Right lobe of liver (tissue), 6 donors: ENCODE measurements at places on chromosomes 13 and 19. TPM values are rescaled to one million over a fixed set of nuclear protein-coding genes. Genes with fewer than 3 reads are reported as not detected.

LMTK3 gene
- not detected for total RNA-seq

TEX29 gene
- not detected for total RNA-seq

CTXN1 gene
- total RNA-seq = not detected

MEIOSIN gene
- total RNA-seq = not detected

DACT3 gene
- 0.46 TPM for total RNA-seq

ZC3H13 gene
- total RNA-seq = 50.4 TPM

PLIN4 gene
- 45.0 TPM for total RNA-seq

DNA sequence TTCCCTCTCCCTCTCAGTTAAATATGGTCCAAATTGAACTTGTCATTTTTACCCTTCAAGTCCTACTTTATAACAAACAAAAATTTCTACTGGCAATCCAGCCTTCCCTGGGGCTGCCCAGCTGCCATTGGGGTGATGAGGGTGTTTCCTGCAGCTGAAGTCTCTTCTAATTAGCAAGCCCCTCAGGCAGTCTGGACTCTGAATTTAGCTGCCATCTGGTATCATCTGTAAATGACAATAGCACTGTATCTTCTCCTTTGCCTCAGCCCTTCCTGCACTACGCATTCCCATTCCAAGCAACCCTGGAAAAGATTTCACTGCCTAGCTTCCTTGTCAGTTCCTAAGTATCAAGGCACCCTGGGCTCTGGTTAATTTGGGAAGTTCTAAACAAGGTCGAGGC lies 331.1 kb upstream of the KLF12 start:
- no peaks in the 10 kb centered on the region for H3K27me3 ChIP-seq
- DNase-seq = no peak
- H3K27ac ChIP-seq = no peak overlapping the region
- no peaks in the 10 kb centered on the region for H3K36me3 ChIP-seq
- no peak overlapping the region for H3K4me3 ChIP-seq
- no peaks in the 10 kb centered on the region for H3K4me1 ChIP-seq

DNA sequence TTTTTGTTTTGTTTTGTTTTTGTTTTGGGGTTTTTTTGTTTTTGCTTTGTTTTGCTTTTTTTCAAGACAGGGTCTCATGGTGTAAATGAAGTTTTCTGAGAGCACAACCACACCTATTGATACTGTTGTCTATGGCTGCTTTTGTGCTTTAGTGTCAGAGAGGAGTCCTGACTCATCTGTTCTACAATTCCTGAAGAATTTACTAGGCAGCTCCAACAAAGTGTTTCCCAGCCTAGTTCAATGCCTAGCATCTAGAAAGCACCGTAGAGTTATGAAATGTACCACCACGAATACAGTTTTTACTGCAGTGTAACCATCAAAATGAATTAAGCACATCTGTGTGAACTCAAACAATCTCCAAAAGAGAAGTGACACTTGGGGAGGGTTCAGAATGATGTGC lies 21.2 kb downstream of the SAFB start:
- DNase-seq = no peak
- H3K27me3 ChIP-seq = no peaks in the 10 kb centered on the region
- no peak overlapping the region for H3K27ac ChIP-seq
- H3K4me3 ChIP-seq = no peak overlapping the region
- H3K4me1 ChIP-seq = no peaks in the 10 kb centered on the region

GRCh38 chr13:111904701-111905608 lies 162.0 kb upstream of the SOX1 start:
- no peaks in the 10 kb centered on the region for H3K36me3 ChIP-seq
- H3K27ac ChIP-seq = no peak overlapping the region
- H3K4me1 ChIP-seq = no peaks in the 10 kb centered on the region
- no peaks in the 10 kb centered on the region for H3K27me3 ChIP-seq
- no peak overlapping the region for H3K4me3 ChIP-seq

- H3K27me3 ChIP-seq = no peaks in the 10 kb centered on the region
- H3K4me1 ChIP-seq = peaks cover 8% of the 10 kb centered on the region
- no peak overlapping the region for H3K27ac ChIP-seq
- H3K4me3 ChIP-seq = no peak overlapping the region
- peaks cover 7% of the 10 kb centered on the region for H3K36me3 ChIP-seq
Observed at GRCh38 chr19:4054441-4055208, 12.1 kb downstream of the ZBTB7A start.

GRCh38 chr19:31266196-31266595 lies 83.0 kb downstream of the TSHZ3 start:
- no peaks in the 10 kb centered on the region for H3K4me1 ChIP-seq
- H3K4me3 ChIP-seq = no peak overlapping the region
- no peaks in the 10 kb centered on the region for H3K27me3 ChIP-seq
- no peaks in the 10 kb centered on the region for H3K36me3 ChIP-seq
- no peak overlapping the region for H3K27ac ChIP-seq
- no peak for DNase-seq

GRCh38 chr13:61779456-61779855 lies 363.8 kb upstream of the PCDH20 start:
- no peaks in the 10 kb centered on the region for H3K36me3 ChIP-seq
- H3K4me3 ChIP-seq = no peak overlapping the region
- no peaks in the 10 kb centered on the region for H3K4me1 ChIP-seq
- H3K27me3 ChIP-seq = no peaks in the 10 kb centered on the region

- no peaks in the 10 kb centered on the region for H3K27me3 ChIP-seq
- no peak overlapping the region for H3K27ac ChIP-seq
- no peaks in the 10 kb centered on the region for H3K4me1 ChIP-seq
- no peak overlapping the region for H3K4me3 ChIP-seq
- no peaks in the 10 kb centered on the region for H3K36me3 ChIP-seq
Observed at GRCh38 chr19:17357724-17358123, 19.4 kb downstream of the PLVAP start.

DNA sequence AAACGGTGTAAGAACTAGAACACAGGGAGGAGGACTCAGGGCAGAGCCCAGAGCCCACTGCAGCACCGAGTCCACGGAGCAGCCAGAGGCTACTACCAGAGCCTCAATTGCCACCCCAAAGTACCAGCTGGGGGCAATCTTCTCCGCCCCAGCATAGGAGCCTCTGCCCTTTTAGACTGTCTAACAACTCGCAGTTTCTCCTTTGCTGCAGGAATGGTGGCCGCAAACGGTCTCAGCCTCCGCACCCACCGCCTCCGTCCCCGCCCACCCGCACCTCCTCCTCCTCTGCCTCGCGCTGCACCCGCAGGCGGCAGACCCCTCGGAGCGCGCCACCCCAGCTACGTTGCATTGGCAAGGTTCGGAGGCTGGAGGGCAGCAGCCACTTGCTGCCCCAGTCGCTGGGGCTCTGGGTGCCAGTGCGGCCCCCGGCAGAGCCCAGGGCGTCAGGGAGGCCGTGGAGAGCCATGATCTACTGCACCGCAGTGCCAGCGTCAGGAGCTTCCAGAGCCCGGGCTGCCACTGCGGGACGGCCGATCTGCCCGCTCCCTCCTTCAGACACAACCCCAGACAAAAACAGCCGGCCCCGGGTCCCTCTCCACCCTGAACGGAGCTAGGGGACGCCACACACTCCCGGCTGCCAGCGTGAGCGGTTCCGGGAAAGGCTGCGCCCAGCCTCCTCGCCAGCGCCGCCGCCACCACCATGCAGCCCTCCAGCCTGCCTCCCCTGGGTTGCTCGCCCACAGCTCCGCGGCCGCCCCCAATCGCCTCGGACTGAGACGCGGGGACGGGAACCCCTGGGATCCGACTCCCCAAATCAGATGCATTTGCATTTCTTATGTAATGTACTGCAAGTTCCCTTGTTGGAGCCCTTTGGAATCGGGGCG lies 1.8 kb downstream of the FGF14 start:
- peak; percentile 48 for DNase-seq
- no peaks in the 10 kb centered on the region for H3K27me3 ChIP-seq
- no peaks in the 10 kb centered on the region for H3K4me1 ChIP-seq
- peak overlapping the region; percentile 67 for H3K4me3 ChIP-seq

DNA sequence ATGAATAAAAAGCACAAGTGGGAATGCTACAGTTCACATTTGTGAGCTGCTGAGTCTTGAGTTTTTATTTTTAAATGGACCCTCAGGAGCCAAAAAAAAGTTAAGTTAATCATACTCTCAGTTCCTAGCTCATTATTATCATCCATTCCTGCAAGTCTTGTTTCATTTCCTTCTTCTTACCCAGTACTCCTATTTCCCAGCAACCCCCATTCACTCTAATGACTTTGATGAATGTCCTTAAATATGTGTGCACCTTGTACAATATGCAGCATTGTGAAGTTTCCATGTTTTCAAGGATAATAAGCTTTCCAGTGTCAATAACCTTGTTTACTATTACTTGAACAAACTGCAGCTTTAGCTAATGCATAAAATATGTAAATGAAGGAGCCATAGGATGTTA lies 366.2 kb downstream of the DCT start:
- no peaks in the 10 kb centered on the region for H3K27me3 ChIP-seq
- H3K27ac ChIP-seq = no peak overlapping the region
- DNase-seq = no peak
- H3K4me1 ChIP-seq = no peaks in the 10 kb centered on the region
- no peaks in the 10 kb centered on the region for H3K36me3 ChIP-seq
- H3K4me3 ChIP-seq = no peak overlapping the region

DNA sequence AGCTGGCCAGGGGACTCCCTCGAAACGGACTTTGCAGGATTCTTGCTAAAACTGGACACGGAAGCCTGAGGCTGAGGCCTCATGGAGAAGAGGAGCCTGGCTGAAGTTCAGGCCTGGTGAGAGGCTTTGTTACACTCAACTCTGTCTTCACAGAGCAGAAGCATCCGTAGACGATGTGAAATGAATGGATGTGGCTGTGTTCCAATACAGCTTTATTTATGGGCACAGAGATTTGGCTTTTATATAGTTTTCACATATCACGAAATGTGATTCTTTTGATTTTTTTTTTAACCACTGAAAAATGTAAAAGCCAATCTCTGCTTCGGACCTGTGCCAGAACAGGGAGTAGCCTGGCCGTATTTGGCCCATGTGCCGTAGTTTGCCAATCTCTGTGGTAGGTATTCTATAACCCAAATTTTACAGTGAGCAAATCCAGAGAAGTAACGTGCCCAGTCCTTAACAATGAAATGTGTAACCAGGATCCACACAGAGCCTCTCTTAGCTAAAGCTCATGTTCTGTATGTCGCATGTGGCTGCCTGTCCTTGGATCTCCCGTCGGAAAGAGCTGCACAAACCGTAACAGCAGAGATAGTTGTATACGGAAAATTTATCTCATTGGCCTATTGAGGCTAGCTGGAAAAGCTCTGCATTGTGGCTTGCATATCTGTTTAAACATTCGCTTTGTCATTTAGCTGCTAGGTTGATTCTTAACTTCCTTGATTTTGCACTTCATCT lies 171.6 kb upstream of the RNF113B start:
- H3K27me3 ChIP-seq = no peaks in the 10 kb centered on the region
- no peaks in the 10 kb centered on the region for H3K36me3 ChIP-seq
- no peak for DNase-seq
- no peak overlapping the region for H3K4me3 ChIP-seq

GRCh38 chr19:16611121-16611520 lies 16.9 kb downstream of the MED26 start:
- H3K4me1 ChIP-seq = peaks cover 26% of the 10 kb centered on the region
- H3K4me3 ChIP-seq = no peak overlapping the region

GRCh38 chr13:34847766-34848165 lies 94.3 kb upstream of the NBEA start:
- no peak overlapping the region for H3K27ac ChIP-seq
- no peak for DNase-seq
- no peaks in the 10 kb centered on the region for H3K27me3 ChIP-seq
- no peaks in the 10 kb centered on the region for H3K4me1 ChIP-seq

- no peak for DNase-seq
- no peaks in the 10 kb centered on the region for H3K36me3 ChIP-seq
- H3K4me3 ChIP-seq = peak overlapping the region; percentile 17
- H3K27ac ChIP-seq = peak overlapping the region; percentile 25
- peaks cover 5% of the 10 kb centered on the region for H3K4me1 ChIP-seq
- no peaks in the 10 kb centered on the region for H3K27me3 ChIP-seq
Observed at GRCh38 chr13:44274771-44275205, 98.8 kb upstream of the SERP2 start.

DNA sequence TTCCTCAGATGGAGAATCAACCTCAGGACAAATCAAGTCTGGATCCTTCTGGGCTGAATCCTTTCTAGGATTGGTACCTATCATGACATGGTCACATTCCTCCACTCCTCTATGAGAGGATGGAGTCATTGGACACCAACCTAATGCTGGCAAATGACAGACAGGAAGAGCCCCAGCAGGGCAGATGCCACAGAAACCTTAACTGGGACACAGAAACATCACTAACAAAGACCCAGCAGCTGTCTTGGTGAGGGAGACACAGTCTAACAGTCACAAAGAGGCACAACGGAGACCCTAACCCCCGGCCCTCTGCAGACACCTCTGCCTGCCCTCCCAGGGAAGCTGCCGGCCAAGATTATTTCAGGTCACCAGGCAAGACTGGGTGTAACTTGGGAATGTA lies 2.1 kb downstream of the ANKRD27 start:
- no peaks in the 10 kb centered on the region for H3K27me3 ChIP-seq
- no peaks in the 10 kb centered on the region for H3K4me1 ChIP-seq
- no peak for DNase-seq
- no peak overlapping the region for H3K27ac ChIP-seq
- H3K4me3 ChIP-seq = no peak overlapping the region

DNA sequence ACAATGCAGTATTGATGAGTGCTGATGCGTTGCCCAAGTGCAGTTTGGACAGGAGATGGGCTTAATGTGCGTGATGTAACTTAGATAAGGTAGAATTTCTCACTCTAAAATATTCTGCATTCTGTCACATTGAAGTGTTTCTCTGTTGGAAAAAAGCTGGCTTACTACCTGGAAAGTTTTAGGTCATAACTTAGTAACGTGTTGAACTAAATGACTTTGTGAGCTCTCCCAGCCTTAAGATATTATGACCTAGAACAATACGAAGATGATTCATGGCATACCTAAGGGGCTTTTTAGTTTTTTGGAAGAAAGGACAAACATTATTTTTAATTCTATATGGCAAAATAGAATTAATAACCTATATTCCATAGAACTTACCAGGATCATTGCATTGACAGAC lies 9.0 kb downstream of the UFM1 start:
- H3K27ac ChIP-seq = no peak overlapping the region
- H3K27me3 ChIP-seq = no peaks in the 10 kb centered on the region
- H3K4me3 ChIP-seq = no peak overlapping the region
- no peaks in the 10 kb centered on the region for H3K4me1 ChIP-seq
- no peak for DNase-seq
- H3K36me3 ChIP-seq = no peaks in the 10 kb centered on the region
